ENCODE measurements at places on chromosomes 5 and 9.

DNA sequence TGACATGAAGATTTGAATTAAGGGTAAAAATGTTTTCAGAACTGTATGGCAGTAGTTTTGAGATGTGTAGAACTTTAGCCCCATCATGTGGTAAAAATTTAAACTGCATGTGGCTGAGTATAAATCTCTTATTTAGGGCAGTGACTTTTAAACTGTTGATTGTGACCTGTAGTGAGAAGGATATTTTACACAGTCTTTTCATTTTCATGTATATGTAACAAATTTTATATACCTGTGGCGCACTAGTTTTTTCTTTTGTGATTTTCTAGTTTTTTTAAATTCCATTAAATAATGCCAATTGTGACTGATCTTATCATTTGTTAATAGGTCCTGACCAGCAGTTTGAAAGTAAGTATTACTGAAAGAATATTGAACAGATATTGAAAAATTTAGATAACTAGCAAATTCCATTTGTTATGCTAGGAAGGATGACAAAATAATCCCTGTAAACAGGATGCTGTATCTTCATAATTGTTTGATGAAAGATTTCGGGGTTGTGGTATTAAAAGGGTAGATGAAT is 47.2 kb downstream of the GPBP1 start:
- DNase-seq = no peak

GRCh38 chr5:81846301-81846700 is 95.4 kb upstream of the SSBP2 start:
- DNase-seq = no peak

GRCh38 chr9:92245005-92245797 is 48.3 kb downstream of the IARS1 start:
- DNase-seq = peak; percentile 42

GRCh38 chr5:95554331-95554646 is 488 bp downstream of the SKIC3 start:
- no peak for DNase-seq

GRCh38 chr5:111134087-111134486 is 41.9 kb downstream of the WDR36 start:
- peak; percentile 38 for DNase-seq

- no peak for DNase-seq
Measured at GRCh38 chr9:76296561-76297310, 97.5 kb downstream of the RFK start.

GRCh38 chr5:140341591-140341990 is 4.8 kb downstream of the HBEGF start:
- no peak for DNase-seq

GRCh38 chr9:76704593-76705204 is 59.5 kb upstream of the PCA3 start:
- DNase-seq = peak; percentile 82

DNA sequence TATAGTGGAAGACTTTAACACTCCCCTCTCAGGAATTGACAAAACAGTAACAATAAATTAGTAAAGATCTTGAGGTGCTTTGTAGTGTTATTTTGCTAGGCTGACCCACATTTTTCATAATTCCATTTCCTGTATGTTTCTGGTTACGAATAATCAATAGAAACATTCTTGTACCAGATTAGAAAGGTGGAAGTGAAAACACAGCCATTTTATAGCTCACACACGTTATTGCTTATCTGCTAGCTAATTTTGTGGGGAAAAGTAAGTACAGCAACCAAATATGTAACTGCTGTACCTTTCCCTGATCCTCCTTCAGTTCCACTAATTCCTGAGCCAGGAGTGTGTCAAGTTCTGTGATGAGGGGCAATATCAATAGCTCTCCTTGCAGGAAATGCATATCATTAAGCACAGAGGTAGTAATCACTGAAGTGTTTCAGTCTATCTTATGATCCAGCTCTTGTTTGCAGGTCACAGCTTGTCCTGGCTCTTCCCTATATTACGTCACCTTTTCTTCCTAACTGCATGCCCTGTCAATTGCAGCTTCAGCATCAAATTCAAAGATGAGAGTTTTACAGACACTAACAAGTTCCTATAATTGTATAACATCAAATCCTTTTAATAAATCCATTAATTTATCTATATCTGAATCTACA is 59.4 kb downstream of the MINAR2 start:
- DNase-seq = no peak

GRCh38 chr5:144958002-144958401 is 787.3 kb downstream of the KCTD16 start:
- no peak for DNase-seq

- DNase-seq = no peak
Measured at GRCh38 chr5:87997662-87998061, 271.0 kb downstream of the TMEM161B start.

All from AG04450 (cell line).